CD8-positive, alpha-beta memory T cell (primary cell): ENCODE measurements at places on chromosomes 1 and 21.

- no peak for DNase-seq
- H3K27me3 ChIP-seq, result no peaks in the 10 kb centered on the region
- H3K36me3 ChIP-seq, result no peaks in the 10 kb centered on the region
Observed at GRCh38 chr1:182122913-182123260, 61.4 kb upstream of the ZNF648 start.

DNA sequence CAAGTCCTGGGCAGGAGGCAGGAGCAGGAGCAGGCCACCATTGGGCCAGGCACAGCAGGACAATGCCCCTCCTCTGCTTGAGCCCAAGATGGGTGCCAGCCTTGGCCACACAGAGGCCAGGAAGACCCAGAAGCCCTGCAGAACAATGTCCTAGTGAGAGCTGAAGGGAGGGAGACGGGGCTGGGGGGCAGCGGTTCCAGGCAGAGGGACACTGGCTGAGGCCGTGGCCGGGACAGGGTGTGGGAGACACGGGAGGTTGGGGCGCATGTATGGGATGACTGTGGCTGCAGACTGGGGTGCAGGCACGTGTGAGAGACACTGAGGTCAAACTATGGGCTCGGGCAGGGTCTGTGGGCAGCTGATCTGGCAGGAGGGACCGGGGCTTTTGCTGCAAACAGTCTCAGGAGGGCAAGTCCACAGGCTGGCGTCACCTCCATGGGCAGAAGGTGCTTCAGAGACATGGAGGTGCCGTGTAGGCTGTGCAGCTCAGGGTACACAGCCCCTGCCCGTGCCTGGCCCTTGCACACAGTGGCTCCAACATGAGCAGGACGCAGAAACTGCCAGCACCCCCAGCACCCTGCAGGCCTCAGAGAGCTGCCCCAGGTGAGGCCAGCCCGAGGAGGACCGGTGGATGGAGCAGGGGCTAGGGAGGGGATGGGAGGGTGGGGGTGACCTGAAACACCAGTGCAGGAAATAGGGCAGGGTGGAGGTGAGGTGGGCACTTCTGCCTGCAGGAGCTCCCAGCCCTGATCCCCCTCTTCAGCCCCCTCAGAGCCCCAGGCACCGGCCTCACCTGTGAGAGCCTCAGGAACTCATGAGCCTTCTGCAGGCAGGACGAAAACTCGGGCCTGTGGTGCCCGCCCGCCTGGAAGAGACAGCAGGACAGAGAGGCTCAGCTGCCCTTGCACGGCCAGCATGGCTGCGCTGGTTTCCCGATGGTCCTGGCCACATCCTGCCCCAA, 19.5 kb downstream of the LSS start:
- no peak overlapping the region for H3K27ac ChIP-seq
- no peaks in the 10 kb centered on the region for H3K36me3 ChIP-seq
- no peak for DNase-seq
- H3K27me3 ChIP-seq, result no peaks in the 10 kb centered on the region

DNA sequence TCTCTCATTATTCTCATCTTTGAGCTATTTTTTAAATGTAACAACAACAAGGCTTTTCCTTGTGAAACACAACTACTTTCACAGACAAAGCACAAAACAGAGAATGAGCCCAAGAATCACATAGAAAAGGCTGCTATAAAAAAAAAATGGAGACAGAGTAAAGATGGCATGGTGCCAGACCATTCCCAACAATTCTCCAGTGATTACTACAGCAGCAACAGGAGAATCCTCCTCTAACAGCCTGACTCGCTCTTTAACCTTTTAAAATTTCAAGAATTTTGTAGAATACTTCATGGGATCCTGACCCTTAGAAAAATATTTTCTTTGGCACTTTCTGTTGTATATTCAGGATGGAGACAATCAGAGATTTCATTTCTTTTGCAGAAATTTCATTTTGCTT, 3.8 kb upstream of the BCAS2 start:
- H3K4me3 ChIP-seq, result no peak overlapping the region
- no peak for DNase-seq
- H3K27ac ChIP-seq, result no peak overlapping the region

- H3K4me3 ChIP-seq, result no peak within 1 kb of the TSS
- no peaks in the 10 kb centered on the region for H3K36me3 ChIP-seq
- no peak for DNase-seq
- H3K27ac ChIP-seq, result no peak within 1 kb of the TSS
Observed at GRCh38 chr21:40846587-40847411, at the start of gene DSCAM. Gene DSCAM, minus strand, starts transcription at chr21:40847158. Its CDS starts 497 bp downstream, at chr21:40846661.

- no peak for DNase-seq
- no peak overlapping the region for H3K4me3 ChIP-seq
- no peak overlapping the region for H3K27ac ChIP-seq
- H3K4me1 ChIP-seq, result peaks cover 19% of the 10 kb centered on the region
- H3K27me3 ChIP-seq, result no peaks in the 10 kb centered on the region
- H3K36me3 ChIP-seq, result no peaks in the 10 kb centered on the region
Observed at GRCh38 chr1:27368869-27369582, 2.3 kb upstream of the MAP3K6 start.
